ENCODE measurements at places on chromosomes 2 and 18. TPM values are rescaled to one million over a fixed set of nuclear protein-coding genes. Genes with fewer than 3 reads are reported as not detected.

GRCh38 chr2:119837759-119838158 lies 78.0 kb downstream of the PTPN4 start:
- no peak for DNase-seq

The SLC5A7 gene
- 0.12 TPM for polyA plus RNA-seq

DNA sequence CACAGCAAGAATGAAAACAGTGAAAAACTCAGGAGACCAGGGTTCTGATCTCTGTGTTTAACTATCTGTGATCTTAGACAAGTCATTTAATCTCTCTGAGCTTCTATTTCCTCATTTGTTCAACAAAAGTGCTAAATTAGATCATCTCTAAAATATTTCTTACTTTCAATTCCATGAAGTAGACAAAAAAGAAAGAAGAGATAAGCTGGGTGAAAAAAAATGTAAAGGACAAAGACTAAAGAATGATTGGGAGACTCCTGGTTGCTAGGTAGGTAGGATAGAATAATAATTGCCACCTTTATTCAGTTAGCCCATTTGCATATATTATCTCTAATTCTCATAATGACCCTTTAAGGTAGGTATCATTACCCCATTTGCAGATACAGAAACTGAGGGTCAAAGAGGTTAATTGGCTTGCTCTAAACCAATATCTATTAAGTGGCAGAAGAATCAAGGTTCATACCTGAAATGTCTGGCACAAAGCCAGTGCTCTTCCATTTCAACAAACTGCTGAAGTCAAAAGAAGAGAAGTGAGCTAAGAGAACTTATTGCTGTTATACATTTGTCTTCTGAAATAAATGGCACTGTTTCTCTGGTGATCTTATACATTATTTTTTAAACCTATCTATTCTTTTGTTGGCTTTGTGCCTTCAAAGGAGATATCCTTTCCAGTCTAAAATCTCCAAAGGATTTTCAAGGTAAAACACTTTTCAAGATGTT lies 141.7 kb downstream of the OTX1 start:
- DNase-seq, result no peak

GRCh38 chr18:77131652-77132368 lies 773 bp downstream of the MBP start:
- DNase-seq, result peak; percentile 73

The PLCL1 gene
- 10.3 TPM for polyA plus RNA-seq

DNA sequence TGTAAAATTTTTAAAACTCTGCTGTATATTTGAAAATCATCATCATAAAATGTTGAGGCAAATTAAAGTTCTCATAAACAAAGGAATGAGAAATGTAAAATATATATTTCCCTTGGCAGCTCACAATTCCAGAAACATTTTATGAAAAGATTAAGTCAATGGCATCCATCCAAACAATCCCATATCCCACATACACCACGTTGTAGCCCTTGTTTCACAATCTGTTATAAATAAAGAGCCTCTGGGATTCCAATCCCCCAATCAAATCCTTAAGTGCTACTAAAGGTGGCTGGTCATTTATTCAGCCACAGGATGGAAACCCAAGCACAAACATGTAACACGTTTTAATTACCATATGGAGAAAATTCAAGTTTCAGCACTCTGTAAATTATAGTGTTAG lies 51.7 kb downstream of the GFPT1 start:
- no peak for DNase-seq

DNA sequence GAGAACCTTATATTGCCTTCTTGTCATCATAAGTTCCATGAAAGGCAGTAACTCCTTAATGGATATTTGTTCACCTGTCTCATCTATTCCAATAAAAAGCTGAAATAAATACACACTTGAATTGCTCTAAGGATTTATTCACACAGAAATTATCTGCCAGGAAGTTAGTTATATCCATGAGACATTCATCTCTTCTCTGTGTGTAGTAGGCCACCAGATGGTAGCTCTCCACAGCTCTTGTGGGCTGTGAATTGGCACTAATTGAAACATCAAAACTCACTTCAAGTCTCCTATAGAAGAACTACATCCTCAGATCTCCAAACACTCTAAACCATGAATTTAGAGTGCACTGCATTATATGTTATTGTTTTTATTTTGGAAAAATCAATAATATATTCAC lies 189.6 kb downstream of the DSC3 start:
- no peak for DNase-seq
